GM13976 (cell line): ENCODE measurements at places on chromosomes 5 and 9.

DNA sequence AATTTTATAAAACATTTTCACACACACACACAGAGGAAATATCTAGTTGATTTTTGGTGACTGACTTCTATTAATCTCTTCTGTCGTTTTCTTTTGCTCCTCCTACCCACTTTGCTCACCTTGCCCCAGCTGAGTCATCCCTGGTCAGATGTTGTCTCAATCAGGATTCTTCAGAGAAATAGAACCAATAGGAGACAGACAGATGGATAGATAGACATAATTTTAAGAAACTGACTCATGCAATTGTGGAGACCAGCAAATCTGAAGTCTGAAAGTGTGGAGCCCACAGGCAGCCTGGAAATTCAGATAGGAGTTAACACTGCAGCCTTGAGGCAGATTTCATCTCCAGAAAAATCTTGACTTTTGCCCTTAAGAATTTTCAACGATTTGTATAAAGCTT, 37.0 kb upstream of the PIK3R1 start:
- no peak for DNase-seq

DNA sequence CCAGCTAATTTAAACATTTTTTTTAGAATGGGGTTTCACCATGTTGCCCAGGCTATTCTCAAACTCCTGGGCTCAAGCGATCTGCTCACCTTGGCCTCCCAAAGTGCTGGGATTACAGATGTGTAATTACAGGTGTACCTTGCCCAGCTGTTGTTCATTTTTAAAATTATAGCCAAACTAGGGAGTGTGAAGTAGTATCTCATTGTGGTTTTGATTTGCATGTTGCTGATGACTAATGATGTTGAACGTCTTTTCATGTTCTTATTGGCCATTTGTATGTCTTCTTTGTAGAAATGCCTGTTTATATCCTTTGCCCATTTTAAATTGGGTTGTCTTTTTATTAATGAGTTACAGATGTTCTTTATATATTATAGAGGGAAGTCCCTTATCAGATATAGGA, 31.5 kb downstream of the EHMT1 start:
- no peak for DNase-seq

DNA sequence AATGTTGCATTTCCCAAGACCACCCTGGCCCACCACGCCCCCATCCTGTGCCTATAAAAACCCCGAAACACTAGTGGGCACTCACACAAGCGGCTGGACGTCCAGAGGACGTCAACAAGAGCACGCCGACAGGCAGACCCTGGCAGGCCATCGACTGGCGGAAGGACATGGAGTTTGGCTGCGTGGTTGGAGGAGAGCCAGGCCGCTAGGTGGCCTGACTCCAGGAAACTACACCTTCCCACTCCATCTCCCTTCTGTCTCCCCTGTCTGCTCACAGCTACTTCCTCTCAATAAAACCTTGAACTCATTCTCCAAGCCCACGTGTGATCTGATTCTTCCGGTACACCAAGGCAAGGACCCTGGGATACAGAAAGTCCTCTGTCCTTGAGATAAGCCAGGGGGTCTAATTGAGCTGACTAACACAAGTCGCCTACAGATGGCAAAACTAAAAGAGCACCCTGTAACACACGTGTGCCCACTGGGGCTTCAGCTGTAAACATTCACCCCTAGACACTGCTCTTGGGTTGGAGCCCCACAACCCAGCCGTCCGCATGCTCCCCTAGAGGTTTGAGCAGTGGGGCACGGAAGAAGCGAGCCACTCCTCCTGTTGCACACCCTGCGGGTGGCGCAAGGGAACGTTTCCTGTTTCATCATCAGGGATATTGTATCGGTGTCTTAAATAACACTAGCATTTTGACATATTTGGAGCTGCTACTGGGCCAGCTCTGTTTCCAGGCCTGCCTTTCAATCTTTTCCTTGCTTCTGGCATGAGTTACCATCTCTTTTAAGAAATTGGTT, 54.5 kb upstream of the TAF11L2 start:
- no peak for DNase-seq

DNA sequence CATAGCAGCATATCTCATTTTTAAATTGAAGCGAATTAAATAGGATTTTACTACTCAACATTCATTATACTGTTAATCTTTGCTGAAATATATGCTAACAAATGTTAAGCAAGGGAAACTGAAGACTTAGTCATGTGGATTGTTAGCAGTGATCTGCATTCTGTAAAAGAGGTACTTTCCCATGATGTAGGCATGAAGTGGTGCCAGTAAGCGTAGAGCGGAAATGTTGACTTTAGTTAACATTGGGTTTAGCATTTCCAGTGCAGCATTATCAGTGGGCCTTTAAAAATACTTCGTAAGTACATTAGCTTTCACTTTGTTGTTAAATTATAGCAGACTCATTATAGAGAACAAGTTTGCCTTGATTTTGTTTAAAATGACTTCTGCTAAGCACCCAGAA, 130.3 kb downstream of the CDC42SE2 start:
- peak; percentile 41 for DNase-seq

DNA sequence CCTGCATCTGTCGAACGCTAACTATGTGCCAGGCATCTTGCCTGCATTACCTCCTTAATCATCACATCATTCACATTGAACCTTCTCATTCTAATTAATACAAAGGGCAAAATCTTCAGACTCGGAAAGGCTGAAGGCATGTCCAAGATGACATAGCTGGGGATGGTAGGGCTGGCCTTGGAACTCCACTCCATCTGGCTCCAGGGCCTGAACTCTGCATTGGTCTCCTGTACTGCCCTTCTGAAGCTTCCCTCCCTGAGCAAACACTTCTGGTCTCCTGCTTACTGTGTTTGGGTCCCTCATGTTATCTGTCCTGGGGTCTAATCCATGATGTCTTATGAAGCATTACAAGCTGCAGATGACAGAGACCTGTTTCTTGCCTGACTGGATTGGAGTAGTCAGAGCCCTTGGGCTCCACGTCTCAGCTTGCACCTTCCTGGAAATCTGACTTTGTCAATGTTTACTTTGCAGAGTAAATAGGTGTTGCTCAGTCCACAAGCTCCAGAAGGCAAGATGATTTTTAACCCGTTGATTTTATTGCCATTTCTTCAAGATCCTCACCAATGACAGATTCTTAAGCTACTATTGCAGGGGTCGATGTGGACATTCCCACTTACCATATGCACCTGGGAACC, 106.1 kb downstream of the GALNT10 start:
- DNase-seq: no peak

DNA sequence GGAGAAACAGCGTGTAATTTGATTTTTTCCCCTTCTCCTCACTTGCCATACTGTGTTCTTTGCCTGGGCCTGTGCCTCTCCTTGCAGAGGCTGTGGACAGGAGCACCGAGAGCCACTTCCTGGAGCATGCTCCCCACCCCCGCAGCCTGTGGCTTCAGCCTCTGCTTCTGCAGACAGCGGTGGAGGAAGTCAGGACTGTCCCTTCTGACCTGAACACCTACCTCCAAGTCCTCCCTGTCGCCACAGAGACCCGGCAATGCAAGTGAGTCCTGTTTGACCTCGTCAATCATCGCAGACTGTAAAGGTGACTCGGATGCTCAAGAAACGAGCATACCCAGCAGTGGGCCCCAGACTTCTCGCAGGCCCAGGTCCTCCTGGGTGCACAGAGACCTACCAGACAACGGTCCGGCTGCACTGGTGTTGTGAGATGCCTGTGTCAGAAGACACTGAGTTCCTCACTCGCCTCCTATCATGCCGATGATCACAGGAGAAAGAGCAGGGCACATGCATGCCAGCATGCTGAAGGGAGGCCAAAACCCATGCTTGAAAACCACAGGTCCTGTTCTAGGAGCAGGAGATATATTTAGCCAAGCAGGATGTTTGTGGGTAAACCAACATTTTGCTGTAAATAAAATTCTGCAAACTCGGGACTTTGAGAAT, 198.8 kb downstream of the AUH start:
- DNase-seq: peak; percentile 78

- DNase-seq: no peak
These were observed 256.2 kb upstream of the ACTBL2 start for GRCh38 chr5:57738787-57739186.
